ENCODE measurements at places on chromosomes 1 and 21.

- no peak for DNase-seq
Observed at GRCh38 chr1:183732236-183732880, 72.6 kb upstream of the RGL1 start.

DNA sequence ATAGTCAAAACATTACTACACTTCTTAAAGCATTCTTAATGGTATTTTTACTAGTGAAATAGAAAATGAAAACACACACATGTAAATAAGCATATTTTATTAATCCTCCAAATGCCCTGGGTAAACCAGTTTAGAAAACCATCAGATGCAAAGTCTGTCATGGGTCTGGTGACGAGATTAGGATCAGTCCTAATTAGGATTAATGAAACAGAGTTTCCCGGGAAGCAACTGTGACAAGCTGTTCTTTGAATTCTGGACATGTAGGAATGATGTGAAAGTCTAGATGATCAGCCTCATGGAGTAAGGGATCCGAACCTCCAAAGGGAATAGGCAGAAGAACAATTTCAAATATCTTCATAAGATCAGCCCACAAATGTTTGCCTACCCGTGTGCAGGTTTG, 250.2 kb downstream of the KIF26B start:
- no peak for DNase-seq

DNA sequence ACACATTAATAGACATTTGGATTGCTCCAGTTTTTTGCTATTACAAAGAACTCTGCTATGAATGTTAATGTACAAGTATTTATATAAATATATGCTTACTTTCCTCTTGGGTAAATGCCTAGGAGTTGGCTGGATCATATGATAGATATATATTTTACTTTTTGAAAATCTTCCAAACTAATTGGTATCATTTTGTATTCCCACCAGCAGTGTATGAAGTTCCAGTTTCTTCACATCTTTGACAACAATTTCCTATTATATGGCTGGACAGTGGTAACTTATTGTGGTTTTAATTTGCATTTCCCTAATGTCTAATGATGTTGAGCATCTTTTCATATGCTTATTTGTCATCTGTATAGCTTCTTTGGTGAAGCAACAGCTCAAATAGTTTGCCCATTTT, 23.8 kb upstream of the DIPK1A start:
- no peak for DNase-seq

GRCh38 chr1:90881034-90881433, 140.8 kb downstream of the ZNF644 start:
- no peak for DNase-seq

GRCh38 chr1:203558064-203558760, 64.3 kb downstream of the OPTC start:
- no peak for DNase-seq

DNA sequence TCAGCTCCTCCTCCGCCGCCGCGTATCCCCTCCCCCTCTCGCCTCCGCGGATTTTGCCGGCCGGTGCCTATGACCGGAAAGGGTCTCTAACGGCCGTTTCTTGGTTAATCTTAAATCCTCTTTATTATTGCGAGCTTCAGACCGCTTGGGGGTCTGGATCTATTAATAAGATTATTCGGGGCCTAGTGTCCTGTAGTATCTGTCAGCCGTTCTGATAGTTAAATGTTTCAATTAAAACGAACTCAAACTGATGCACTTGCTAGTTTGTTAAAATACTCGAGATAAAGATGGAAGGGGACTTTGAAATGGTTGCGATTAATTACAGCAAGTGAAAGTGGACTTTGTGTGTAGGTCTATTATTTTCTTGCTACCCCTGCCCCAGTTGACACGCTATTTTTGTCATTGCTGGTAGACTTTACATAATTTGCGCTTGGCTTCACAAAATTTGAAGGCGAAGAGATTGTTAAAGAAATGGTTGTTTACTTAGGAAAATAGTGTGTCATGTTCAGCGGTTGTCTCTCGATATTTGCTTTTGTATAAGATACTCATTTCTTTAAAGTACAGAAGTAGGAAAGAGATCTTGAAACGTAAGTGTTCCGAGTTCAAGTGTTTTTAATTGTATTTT, 779 bp downstream of the SON start:
- no peak for DNase-seq

GRCh38 chr1:68197461-68197860, 34.9 kb downstream of the WLS start:
- DNase-seq = no peak

GRCh38 chr1:181023265-181024057, 791 bp upstream of the STX6 start:
- no peak for DNase-seq
